ENCODE measurements at places on chromosomes 3 and 15. TPM values are rescaled to one million over a fixed set of nuclear protein-coding genes. Genes with fewer than 3 reads are reported as not detected.

The SSUH2 gene
- total RNA-seq, result 0.66 TPM

The LMAN1L gene
- not detected for total RNA-seq

The CAMK1 gene
- total RNA-seq, result 8.2 TPM

The RNF168 gene
- 24.4 TPM for total RNA-seq

The RBSN gene
- 29.4 TPM for total RNA-seq

The ALPK3 gene
- 6.8 TPM for total RNA-seq

The RTP3 gene
- not detected for total RNA-seq

DNA sequence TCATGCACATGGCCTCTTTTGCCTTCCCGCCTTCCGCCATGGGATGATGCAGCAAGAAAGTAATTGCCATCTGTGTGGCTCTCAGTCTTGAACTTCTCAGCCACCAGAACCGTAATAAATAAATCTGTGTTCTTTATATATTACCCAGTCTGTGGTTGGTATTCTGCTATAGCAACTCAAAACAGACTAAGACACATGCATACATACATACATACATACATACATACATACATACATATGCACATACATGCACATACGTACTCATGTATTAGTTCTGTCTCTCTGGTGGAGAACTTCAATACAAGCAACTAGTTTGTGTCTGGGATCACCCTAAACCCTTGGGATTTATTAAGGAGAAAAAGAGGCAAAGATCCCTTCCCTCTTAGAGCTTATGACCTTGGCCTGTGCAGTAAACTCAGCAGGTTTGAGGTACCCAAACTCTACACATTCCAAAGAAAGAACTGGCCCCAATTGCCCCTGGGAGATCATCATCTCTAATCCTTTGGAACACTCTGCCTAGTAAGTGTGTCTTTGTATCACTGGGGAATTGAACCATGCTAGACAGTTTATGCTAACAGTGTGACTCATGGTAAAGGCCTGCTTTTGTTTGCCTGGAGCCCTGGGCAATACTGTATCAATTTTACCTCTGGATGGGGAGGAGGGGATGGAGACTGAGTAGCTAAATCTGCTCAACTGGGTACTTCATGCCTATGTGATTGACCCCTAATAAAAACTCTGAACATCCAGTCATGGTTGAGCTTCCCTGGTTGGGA, 115.6 kb upstream of the LMCD1 start:
- no peak for DNase-seq
- H3K27ac ChIP-seq, result no peak overlapping the region
- no peaks in the 10 kb centered on the region for H3K36me3 ChIP-seq
- H3K27me3 ChIP-seq, result no peaks in the 10 kb centered on the region

GRCh38 chr3:183491923-183492848, 63.3 kb downstream of the KLHL6 start:
- H3K36me3 ChIP-seq, result no peaks in the 10 kb centered on the region
- DNase-seq, result no peak
- H3K4me3 ChIP-seq, result no peak overlapping the region
- peaks cover 2% of the 10 kb centered on the region for H3K27me3 ChIP-seq

- H3K4me3 ChIP-seq, result no peak overlapping the region
- DNase-seq, result no peak
- no peaks in the 10 kb centered on the region for H3K36me3 ChIP-seq
- H3K27me3 ChIP-seq, result no peaks in the 10 kb centered on the region
- no peaks in the 10 kb centered on the region for H3K4me1 ChIP-seq
- H3K27ac ChIP-seq, result no peak overlapping the region
These were observed 27.7 kb upstream of the SSR3 start for GRCh38 chr3:156582532-156583183.

DNA sequence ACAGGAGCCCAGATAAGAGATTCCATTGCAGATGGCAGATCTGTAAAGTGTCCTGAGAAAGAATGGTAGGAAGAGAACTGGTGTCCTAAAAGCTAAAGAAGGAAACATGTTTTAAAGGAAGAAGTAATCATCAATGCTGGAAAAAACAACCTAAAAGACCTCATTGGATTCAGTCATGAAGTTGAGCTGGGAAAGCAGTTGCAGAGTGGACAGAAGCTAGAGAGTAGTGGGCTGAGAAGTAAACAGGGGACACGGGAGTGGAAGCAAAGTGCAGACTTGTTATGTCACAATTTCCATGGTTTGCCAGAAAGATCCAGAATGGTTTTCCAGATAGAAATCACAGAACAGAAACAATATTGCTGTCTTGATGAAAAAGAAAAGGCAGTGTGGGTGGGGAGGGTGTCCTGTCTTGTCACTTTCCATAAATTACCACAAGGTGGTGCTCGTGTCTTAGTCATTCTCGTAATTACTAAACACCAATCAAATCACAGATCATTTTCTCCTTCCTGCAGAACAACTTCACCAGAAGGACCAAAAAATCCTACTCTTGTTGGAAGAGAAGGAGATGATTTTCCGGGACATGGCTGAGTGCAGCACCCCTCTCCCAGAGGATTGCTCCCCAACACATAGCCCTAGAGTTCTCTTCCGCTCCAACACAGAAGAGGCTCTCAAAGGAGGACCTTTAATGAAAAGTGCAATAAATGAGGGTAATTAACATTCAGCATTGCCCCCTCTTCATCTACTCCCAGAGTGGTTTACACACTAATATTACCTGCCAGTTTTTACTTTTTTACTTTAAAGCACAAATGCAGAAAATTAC, 64.5 kb downstream of the KLHL25 start:
- H3K27ac ChIP-seq, result peak overlapping the region; percentile 35
- no peak overlapping the region for H3K4me3 ChIP-seq
- H3K36me3 ChIP-seq, result peaks cover 21% of the 10 kb centered on the region
- peaks cover 5% of the 10 kb centered on the region for H3K27me3 ChIP-seq

DNA sequence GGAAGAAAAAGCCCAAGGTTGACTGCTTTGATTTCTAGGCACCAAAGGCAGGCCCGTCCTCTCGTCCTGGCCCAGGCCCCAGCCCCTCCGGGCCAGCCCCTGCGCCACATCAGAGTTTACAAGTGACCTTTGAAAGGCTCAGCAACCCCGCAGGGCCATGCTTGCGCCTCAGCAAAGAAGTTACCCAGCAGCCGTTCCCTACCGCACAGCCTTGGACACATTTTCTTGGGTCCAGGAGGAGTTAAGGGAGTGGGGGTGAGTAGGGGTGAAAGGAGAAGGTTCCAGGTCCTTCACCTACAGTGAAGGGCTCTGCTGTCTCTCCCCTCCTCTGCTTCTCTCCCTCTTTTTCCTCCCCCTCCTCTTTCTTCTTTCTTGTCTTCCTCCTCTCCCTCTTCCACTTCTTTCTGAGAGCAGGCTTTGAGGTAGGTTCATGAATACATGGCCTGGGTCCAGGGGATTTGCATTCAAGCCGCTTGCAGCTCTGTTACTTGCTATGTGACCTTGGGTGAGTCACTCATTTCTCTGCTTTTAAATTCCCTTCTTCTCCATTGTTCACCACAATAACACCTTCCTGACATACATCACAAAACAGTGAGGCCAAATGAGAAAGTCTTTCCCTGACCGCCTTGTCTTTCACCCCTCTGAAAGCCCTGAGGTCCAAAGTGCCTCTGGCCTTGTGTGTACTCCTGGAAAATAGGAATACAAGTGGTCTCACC, 223.3 kb upstream of the TPRG1 start:
- peak overlapping the region; percentile 75 for H3K4me3 ChIP-seq
- H3K27ac ChIP-seq, result no peak overlapping the region
- no peaks in the 10 kb centered on the region for H3K27me3 ChIP-seq
- H3K4me1 ChIP-seq, result no peaks in the 10 kb centered on the region
- no peak for DNase-seq

DNA sequence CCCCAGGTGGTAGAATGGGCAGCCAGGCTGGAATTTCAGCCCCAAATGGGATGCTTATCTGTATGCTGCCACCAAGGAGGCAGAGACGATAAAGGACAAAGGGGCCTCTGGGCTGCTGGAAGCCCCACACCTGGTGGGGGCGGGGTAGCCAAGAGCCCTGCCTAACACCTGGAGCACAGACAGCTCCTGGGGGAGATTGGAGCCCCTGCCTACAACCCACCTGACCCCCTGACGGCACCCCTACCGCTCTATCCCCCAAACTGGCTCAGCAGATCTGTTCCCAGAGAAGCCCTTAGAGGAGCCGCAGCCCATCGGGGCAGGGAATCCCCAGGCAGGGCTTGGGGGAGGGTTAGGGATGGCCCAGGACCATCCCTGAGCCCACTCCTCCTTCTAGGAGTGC, 15.8 kb upstream of the SEMA3F start:
- H3K4me3 ChIP-seq, result no peak overlapping the region
- no peaks in the 10 kb centered on the region for H3K4me1 ChIP-seq
- DNase-seq, result no peak

DNA sequence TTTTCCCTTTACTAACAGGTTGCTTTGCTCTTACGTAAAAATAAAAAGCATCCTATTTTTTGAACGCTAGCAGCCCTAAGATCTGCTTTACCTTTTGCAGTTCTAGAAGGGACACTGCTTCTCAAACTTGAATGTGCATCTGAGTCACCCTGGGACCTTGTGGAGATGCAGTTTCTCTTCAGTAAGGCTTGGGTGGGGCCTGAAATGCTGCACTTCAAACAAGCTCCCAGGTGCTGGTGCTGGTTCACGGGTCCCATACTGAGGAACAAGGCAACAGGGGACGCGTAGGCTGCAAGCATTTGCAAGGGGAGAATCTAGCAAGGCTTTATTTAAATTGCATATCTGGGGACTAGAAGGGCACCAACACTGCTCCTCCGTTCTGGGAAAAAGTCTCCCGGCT, 30.0 kb downstream of the MB21D2 start:
- H3K27ac ChIP-seq, result no peak overlapping the region
- H3K4me1 ChIP-seq, result peaks cover 21% of the 10 kb centered on the region
- no peaks in the 10 kb centered on the region for H3K36me3 ChIP-seq
- H3K4me3 ChIP-seq, result no peak overlapping the region

GRCh38 chr3:188826574-188826973, 345.2 kb upstream of the TPRG1 start:
- H3K36me3 ChIP-seq, result no peaks in the 10 kb centered on the region
- H3K27ac ChIP-seq, result no peak overlapping the region
- H3K4me3 ChIP-seq, result no peak overlapping the region
- H3K27me3 ChIP-seq, result peaks cover 4% of the 10 kb centered on the region
- DNase-seq, result no peak

- no peak for DNase-seq
- no peaks in the 10 kb centered on the region for H3K36me3 ChIP-seq
- peak overlapping the region; percentile 89 for H3K4me3 ChIP-seq
- H3K4me1 ChIP-seq, result peaks cover 49% of the 10 kb centered on the region
- H3K27me3 ChIP-seq, result peaks cover 20% of the 10 kb centered on the region
These were observed 13.6 kb upstream of the ONECUT1 start for GRCh38 chr15:52803467-52804306.

GRCh38 chr3:61924090-61924735, 362.8 kb downstream of the PTPRG start:
- no peak overlapping the region for H3K4me3 ChIP-seq
- no peak overlapping the region for H3K27ac ChIP-seq
- DNase-seq, result no peak
- H3K4me1 ChIP-seq, result peaks cover 15% of the 10 kb centered on the region

- H3K4me3 ChIP-seq, result no peak overlapping the region
- H3K27ac ChIP-seq, result no peak overlapping the region
- peaks cover 5% of the 10 kb centered on the region for H3K36me3 ChIP-seq
- H3K4me1 ChIP-seq, result peaks cover 3% of the 10 kb centered on the region
These were observed 180.5 kb downstream of the THSD4 start for GRCh38 chr15:71295603-71296314.

DNA sequence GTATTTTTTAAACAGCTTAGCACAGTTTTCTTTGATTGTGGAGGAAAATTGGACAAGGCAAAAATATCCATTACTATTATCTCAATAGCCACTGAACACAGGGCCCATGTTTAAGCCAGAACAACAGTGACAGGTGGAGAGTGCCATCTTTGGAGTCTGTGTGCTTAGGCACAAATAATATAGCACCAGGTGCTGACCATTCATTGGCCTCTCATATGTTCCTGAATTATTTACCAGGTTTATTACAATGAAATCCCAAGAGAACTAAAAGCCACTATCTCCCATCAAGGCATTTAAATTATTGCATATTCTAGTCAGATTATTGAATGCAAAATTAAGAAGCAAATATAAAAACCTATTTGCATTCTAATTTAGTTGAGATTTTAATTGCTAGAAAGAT, 39.6 kb downstream of the GPR156 start:
- H3K27ac ChIP-seq, result no peak overlapping the region
- peaks cover 5% of the 10 kb centered on the region for H3K4me1 ChIP-seq
- DNase-seq, result no peak
- no peaks in the 10 kb centered on the region for H3K27me3 ChIP-seq

GRCh38 chr3:98376631-98377030, 13.8 kb upstream of the OR5K3 start:
- DNase-seq, result no peak
- H3K4me3 ChIP-seq, result no peak overlapping the region
- H3K27me3 ChIP-seq, result no peaks in the 10 kb centered on the region
- no peaks in the 10 kb centered on the region for H3K36me3 ChIP-seq
- no peak overlapping the region for H3K27ac ChIP-seq

DNA sequence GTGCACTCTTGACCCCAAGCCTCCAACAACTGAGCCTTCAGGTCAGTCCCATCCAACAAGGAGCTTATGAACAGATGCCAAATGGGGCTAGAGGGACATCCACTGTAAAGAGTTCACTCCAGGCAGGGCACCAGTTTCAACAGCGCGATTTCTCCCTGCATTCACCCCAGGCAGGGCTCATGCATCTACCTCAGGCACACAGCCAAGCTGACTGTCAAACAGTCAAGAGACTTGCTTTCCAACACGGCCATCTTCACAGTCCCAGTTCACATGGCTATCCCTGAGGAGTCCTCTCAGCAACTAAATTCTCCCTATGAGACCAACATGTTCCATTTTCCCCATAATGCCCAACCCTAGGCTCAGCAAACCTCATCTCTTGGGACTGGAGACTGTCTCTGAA, 17.7 kb downstream of the SLC25A20 start:
- no peak overlapping the region for H3K4me3 ChIP-seq
- H3K36me3 ChIP-seq, result no peaks in the 10 kb centered on the region
- peaks cover 2% of the 10 kb centered on the region for H3K27me3 ChIP-seq

- H3K4me3 ChIP-seq, result no peak overlapping the region
- H3K36me3 ChIP-seq, result no peaks in the 10 kb centered on the region
- H3K27me3 ChIP-seq, result no peaks in the 10 kb centered on the region
- H3K27ac ChIP-seq, result no peak overlapping the region
These were observed 584.3 kb downstream of the AGBL1 start for GRCh38 chr15:86663979-86664378.

GRCh38 chr15:69328739-69329138, 30.0 kb downstream of the PAQR5 start:
- DNase-seq, result no peak
- H3K27me3 ChIP-seq, result no peaks in the 10 kb centered on the region
- no peak overlapping the region for H3K4me3 ChIP-seq
- no peaks in the 10 kb centered on the region for H3K36me3 ChIP-seq

DNA sequence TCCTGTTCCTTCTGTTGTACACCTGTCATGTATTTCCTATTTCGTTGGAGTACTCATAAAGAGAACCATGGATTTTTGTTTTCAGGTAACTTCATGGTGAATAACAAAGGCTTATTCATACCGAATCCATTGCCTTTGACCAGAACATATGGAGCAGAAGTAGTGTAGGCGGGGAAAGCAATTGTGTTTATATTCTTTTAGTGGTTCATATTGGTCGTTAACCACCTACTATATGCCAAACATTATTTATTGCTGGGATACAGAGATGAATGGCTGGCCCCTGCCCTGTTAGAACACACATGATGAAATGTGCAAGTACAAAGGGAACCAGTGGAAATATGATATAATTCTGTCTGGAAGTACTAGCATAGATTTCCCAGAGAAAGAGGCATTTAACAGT, 9.8 kb downstream of the RPUSD2 start:
- no peak overlapping the region for H3K4me3 ChIP-seq
- H3K27me3 ChIP-seq, result no peaks in the 10 kb centered on the region
- no peaks in the 10 kb centered on the region for H3K36me3 ChIP-seq

Data from glutamatergic neuron (in vitro differentiated cells).